Esophagus squamous epithelium (tissue), 5 donors: ENCODE measurements at places on chromosomes 2 and 18.
A peak's percentile ranks its signal among the peaks of the same experiment; 100 is the strongest.

DNA sequence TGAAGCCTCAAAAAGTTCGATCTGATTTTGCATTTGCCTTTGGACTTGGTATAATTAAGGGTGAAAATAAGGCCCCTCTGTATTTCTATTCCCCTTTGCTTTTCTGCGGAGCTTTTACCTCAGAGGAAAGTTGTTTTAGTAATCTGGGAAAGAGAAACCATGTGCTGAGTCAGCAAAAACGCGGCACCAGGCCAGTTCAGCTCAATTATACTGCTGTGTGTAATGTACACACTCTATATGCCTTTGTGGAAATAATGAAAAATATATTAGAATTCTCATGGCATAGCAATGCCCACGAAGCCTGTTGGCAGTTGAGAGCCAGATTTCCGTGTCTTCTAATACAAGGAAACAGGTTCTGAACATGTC, 161.9 kb upstream of the SIX2 start:
- no peak overlapping the region for H3K27ac ChIP-seq
- no peaks in the 10 kb centered on the region for H3K36me3 ChIP-seq
- peaks cover 19% of the 10 kb centered on the region for H3K4me1 ChIP-seq
- H3K4me3 ChIP-seq = no peak overlapping the region
- peaks cover 15% of the 10 kb centered on the region for H3K27me3 ChIP-seq

DNA sequence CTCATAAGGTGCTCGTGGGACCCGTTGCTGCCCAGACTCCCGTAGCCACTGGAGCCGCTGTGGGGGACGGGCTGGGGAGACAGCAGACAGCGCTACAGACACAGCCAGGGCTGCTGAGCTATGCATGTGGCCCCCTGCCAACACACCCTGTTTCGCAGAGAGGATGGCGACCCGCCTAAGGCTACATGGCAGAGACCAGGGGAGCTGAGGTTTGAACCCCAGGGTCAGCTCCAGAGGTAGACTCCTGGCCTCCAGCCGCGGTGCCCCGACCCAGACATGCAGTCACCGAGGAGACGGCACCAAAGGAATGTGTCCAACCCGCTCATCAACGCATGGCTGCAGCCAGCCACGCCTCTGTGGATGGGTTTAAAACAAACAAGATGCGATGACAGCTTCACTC, 21.0 kb upstream of the HES6 start:
- DNase-seq = no peak
- H3K27me3 ChIP-seq = no peaks in the 10 kb centered on the region
- H3K4me1 ChIP-seq = peaks cover 36% of the 10 kb centered on the region
- no peak overlapping the region for H3K27ac ChIP-seq
- peaks cover 28% of the 10 kb centered on the region for H3K36me3 ChIP-seq

GRCh38 chr2:96695602-96696001, 44.3 kb downstream of the LMAN2L start:
- no peak for DNase-seq
- no peak overlapping the region for H3K27ac ChIP-seq
- H3K4me1 ChIP-seq = peaks cover 25% of the 10 kb centered on the region
- H3K36me3 ChIP-seq = no peaks in the 10 kb centered on the region
- H3K4me3 ChIP-seq = no peak overlapping the region
- H3K27me3 ChIP-seq = no peaks in the 10 kb centered on the region

GRCh38 chr2:191152482-191153240, 1.9 kb upstream of the STAT4 start:
- DNase-seq = no peak
- H3K27ac ChIP-seq = no peak overlapping the region
- H3K36me3 ChIP-seq = no peaks in the 10 kb centered on the region
- no peak overlapping the region for H3K4me3 ChIP-seq

GRCh38 chr18:25329783-25330182, 22.2 kb downstream of the ZNF521 start:
- no peaks in the 10 kb centered on the region for H3K36me3 ChIP-seq
- DNase-seq = no peak
- H3K27ac ChIP-seq = no peak overlapping the region
- H3K27me3 ChIP-seq = no peaks in the 10 kb centered on the region

DNA sequence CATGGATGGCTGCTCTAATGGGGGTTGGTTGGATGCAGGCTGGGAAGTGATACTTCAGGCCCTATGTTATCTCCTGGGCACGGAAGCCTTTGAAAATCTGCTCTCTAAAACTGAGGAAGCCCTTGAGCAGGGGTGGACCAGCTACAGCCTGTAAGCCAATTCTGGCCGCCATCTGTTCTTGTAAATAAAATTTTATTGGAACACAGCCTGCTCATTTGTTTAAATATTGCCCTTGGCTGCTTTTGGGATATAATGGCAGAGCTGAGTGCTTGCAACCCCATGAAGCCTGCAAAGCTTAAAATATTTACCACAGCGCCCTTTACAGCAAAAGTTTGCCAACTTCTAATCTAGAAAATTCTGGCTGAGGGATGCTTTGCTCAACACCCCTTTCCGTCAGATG, 11.9 kb upstream of the IGFBP2 start:
- DNase-seq = no peak
- H3K27me3 ChIP-seq = no peaks in the 10 kb centered on the region
- H3K4me3 ChIP-seq = no peak overlapping the region
- no peaks in the 10 kb centered on the region for H3K36me3 ChIP-seq
- no peaks in the 10 kb centered on the region for H3K4me1 ChIP-seq
- H3K27ac ChIP-seq = no peak overlapping the region

GRCh38 chr2:229920011-229920641, 1.7 kb downstream of the TRIP12 start:
- H3K27ac ChIP-seq = peak overlapping the region; percentile 97
- peaks cover 18% of the 10 kb centered on the region for H3K36me3 ChIP-seq
- peaks cover 11% of the 10 kb centered on the region for H3K4me1 ChIP-seq
- H3K27me3 ChIP-seq = no peaks in the 10 kb centered on the region
- no peak for DNase-seq

GRCh38 chr2:85445316-85446295, 27.1 kb downstream of the SH2D6 start:
- no peaks in the 10 kb centered on the region for H3K36me3 ChIP-seq
- no peak for DNase-seq
- H3K4me3 ChIP-seq = no peak overlapping the region
- H3K27me3 ChIP-seq = no peaks in the 10 kb centered on the region
- peak overlapping the region; percentile 64 for H3K27ac ChIP-seq

- H3K4me3 ChIP-seq = no peak overlapping the region
- H3K4me1 ChIP-seq = peaks cover 5% of the 10 kb centered on the region
- no peak for DNase-seq
- H3K36me3 ChIP-seq = no peaks in the 10 kb centered on the region
- no peaks in the 10 kb centered on the region for H3K27me3 ChIP-seq
- peak overlapping the region; percentile 23 for H3K27ac ChIP-seq
Observed at GRCh38 chr18:49648326-49648725, 86.5 kb downstream of the LIPG start.

GRCh38 chr2:119723186-119723585, 36.5 kb upstream of the PTPN4 start:
- no peak for DNase-seq
- H3K36me3 ChIP-seq = no peaks in the 10 kb centered on the region
- no peak overlapping the region for H3K27ac ChIP-seq
- no peaks in the 10 kb centered on the region for H3K27me3 ChIP-seq
- no peaks in the 10 kb centered on the region for H3K4me1 ChIP-seq

DNA sequence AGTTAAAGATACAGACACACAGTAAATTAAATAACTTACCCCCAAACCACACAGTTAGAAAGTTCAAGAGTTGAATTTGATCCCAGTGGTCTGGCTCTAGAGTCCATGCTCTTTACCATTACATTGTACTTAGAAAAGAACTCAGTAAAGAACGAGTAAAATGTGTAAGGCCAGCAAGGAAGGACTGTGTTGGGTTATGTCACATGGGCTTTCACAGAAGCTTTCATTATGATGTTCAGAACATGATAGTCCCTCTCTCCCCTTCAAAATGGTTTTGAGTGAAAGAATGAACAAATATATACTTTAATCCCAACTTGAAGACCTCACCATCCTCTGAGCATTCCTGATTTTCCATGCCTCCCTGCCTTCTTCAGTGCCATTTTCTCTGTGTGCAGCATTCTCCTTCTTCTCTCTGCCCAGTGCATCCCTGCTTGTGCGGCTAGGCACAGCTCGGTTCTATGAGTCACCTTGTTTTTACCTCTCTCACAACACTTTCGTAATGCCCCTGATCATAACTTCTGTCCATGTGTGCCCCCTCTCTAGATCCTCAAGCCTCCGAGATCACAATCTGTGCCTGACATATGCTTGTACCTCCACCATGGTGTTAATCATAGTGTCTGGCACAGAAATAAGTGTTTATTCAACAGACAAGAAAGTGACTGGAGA, 22.0 kb downstream of the RASGRP3 start:
- no peaks in the 10 kb centered on the region for H3K36me3 ChIP-seq
- H3K4me1 ChIP-seq = no peaks in the 10 kb centered on the region
- no peak for DNase-seq

GRCh38 chr2:46411985-46412384, 67.4 kb upstream of the TMEM247 start:
- no peak for DNase-seq
- H3K36me3 ChIP-seq = no peaks in the 10 kb centered on the region
- no peaks in the 10 kb centered on the region for H3K27me3 ChIP-seq
- H3K27ac ChIP-seq = no peak overlapping the region
- peaks cover 15% of the 10 kb centered on the region for H3K4me1 ChIP-seq

GRCh38 chr2:152015552-152015951, 83.3 kb downstream of the CACNB4 start:
- no peak overlapping the region for H3K27ac ChIP-seq
- DNase-seq = no peak
- no peak overlapping the region for H3K4me3 ChIP-seq
- no peaks in the 10 kb centered on the region for H3K27me3 ChIP-seq

DNA sequence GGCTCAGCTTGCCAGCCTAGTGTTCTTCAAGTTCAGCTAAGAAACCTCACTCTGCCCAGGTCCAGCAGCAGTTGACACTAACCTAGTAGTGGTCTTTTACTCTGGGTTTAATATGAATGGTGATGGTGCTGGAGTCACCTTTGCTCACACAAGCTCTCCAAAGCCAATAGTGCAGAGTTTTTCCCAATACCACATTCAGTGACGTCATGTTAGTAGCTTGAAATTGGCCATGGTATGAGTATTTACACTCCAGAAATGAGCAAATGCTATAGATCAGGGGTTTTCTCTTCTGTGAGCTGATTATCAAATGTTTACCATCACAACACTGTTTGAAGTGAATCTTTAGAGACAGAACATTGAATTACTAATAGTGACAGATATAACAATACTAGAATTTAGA, 209.1 kb downstream of the KCNH7 start:
- no peak overlapping the region for H3K4me3 ChIP-seq
- H3K27ac ChIP-seq = no peak overlapping the region
- H3K36me3 ChIP-seq = no peaks in the 10 kb centered on the region
- no peaks in the 10 kb centered on the region for H3K4me1 ChIP-seq

DNA sequence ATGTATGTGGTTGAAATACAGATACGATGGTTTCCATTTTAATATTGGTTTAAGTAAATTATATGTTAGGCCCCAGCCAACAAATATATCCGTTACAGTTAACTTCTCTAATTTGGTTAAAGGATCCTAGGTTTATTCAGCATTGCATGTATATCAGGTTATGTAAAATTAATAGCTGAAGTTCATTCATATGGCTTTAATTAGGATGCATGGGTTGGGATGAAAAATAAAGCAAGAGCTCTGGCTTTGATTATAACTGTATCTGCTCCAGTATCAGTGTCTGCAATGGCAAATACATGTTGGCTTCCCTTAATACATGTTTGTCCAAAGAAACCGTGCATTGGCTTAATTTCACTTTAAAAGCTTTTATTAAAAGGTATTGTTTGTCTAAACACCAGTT, 435.7 kb upstream of the SETBP1 start:
- no peaks in the 10 kb centered on the region for H3K36me3 ChIP-seq
- no peak overlapping the region for H3K4me3 ChIP-seq
- no peak for DNase-seq
- H3K4me1 ChIP-seq = no peaks in the 10 kb centered on the region
- no peaks in the 10 kb centered on the region for H3K27me3 ChIP-seq
- H3K27ac ChIP-seq = no peak overlapping the region

DNA sequence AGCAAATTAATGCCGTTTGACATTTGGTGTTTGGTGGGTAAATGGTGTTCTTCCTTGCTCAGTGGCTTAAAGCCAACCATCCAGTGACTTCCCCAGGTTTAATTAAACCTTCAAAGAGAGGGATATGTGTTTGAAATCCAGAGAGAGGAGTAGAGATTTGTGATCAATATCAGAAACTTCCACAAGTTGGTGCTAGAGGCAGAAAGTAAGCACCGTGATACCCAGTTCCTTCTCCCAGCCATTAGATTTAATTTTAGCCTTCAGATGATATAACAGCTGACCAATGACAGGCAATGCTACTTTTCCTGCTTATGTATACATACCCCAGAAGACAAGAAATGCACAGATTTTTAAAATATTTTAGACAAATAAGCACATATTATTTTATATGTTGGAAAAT, 398.5 kb downstream of the CDH2 start:
- no peak for DNase-seq
- no peak overlapping the region for H3K4me3 ChIP-seq
- no peaks in the 10 kb centered on the region for H3K27me3 ChIP-seq
- H3K27ac ChIP-seq = no peak overlapping the region
- H3K4me1 ChIP-seq = no peaks in the 10 kb centered on the region
- no peaks in the 10 kb centered on the region for H3K36me3 ChIP-seq
